NCI-H1105 (cell line): ENCODE measurements at places on chromosomes 3 and 15.

- no peak for DNase-seq
Measured at GRCh38 chr3:6301626-6302025, 559.3 kb upstream of the GRM7 start.

GRCh38 chr3:24688446-24689148 is 193.9 kb upstream of the THRB start:
- DNase-seq = no peak

DNA sequence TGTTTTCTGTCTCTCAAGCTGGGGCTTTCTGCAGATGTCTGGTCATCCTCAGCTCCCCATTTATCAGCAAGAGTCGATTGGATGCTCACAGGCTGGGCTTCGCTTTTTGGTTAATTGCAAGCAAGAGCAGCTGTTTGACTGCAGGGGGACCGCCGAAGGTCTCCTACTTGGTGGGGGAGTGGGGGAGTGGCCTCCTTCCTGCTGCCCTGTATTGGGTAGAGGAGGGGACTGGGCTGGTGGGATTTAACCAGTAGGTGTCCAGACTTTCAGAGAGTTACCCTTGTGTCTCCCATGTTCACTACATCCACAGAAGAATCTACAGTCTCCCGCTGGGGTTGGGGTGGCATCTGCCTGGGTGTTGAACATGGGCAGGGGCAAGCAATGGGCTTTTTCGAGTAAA is 78.7 kb downstream of the PLXNA1 start:
- DNase-seq = no peak

GRCh38 chr3:194539498-194539897 is 52.7 kb upstream of the ATP13A3 start:
- DNase-seq = no peak

DNA sequence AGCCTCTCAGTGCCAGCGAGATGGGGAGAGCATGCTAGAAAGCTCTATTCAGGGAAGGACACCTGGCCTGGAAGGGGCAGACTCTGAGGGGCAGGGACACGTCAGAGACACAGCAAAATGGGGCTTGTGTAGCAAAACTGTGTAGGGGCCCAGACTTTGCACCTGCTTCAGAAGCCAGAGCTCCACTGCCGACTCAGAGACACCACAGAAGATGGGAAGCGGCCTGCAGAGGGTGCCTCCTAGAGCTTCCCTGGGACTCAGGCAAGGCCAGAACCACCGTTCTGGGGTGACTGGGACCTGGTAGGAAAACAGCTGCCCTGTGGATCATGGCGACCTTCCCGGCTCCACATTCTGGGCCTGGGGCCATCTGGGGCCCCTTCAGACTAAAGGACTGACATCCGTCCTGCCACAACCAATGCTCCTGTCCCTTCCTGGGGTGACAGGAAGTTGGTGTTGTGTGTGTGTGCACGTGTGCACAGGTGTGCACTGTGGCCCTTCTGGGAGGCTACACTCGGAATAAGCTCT is 17.4 kb upstream of the TKT start:
- DNase-seq = no peak

DNA sequence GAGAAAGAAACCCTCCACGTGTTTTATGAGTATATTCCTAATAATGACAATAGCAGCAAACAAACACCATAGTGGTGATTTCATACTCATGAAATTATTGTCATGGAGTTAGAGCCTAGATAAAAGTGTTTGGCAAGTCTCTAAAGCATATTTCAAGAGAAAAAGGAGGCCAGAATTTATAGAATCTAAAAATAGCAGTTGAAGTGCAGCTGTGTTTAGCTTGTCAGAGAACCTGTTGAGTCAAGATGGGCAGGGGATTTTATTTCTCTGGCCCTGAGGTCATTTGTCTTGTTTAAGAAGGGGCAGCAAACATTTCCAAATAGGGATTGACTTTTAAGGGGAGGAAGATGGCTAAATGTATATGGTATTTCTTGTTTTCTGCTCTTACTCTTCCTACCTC is 279.6 kb upstream of the CTDSPL start:
- DNase-seq = no peak

DNA sequence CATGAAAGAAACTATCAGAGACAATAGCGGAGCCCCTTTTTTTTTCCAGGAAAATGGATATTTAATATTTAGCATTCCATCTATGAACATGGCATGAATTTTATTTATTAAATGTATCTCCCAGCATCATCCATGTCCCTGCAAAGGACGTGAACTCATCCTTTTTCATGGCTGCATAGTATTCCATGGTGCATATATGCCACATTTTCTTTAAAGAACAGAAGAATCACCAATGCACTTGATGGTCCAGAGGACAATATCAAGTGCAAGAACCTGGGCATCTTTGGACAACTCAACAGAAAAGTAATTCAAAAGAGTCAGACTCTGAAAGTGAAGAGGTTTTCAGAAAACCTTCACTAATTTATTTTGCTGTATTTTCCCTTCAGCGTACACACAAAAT is 133.0 kb upstream of the SLC7A14 start:
- no peak for DNase-seq

DNA sequence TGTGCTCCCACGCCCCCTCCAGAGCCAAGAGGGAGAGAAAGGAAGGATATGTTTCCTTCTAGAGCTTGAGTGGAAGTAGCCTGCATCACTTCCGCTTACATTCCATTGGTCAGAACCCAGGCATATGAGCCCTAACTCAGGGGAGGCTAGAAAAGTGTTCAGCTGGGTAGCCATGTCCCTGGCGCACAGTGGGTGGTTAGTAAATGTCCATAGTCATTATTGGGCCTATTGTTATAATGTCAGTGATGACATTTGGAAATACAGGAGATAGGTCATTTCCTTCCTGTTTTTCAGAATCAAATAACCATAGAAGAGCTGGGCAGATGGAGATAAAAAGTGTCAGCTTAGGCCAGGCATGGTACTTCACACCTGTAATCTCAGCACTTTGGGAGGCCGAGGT is 27.3 kb downstream of the CD276 start:
- no peak for DNase-seq

GRCh38 chr3:30777426-30778113 is 116.9 kb downstream of the GADL1 start:
- no peak for DNase-seq

DNA sequence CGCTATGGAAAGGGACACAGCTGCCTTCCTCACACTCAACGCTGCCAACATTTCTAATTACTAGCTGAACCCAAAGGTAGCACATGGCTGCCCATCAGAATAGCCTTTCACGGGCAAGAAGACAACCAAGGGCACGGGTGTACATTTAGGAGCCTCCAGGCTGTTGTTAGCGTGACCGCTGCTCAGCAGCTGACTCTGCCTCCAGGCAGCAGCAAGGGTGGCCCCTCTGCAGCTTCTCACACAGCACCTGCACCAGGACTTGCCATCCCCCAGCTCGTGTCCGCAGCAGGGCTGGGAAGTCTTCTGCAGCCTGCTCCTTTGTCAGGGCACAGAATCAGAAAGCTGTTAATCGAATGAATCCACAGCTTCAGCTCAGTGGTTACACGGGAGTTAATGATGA is 146.8 kb downstream of the ADAMTS17 start:
- DNase-seq = no peak
